Dermis microvascular lymphatic vessel endothelial cell (primary cell): ENCODE measurements at places on chromosomes 13 and 19.

GRCh38 chr19:2409352-2409912, 18.0 kb downstream of the TIMM13 start:
- no peak for DNase-seq

- DNase-seq: peak; percentile 73
Measured at GRCh38 chr19:48991873-48992580, 1.1 kb downstream of the GYS1 start.

GRCh38 chr19:40403262-40403984, 9.8 kb downstream of the PRX start:
- peak; percentile 77 for DNase-seq

GRCh38 chr19:29538651-29539050, 12.9 kb downstream of the VSTM2B start:
- no peak for DNase-seq
